ENCODE measurements at places on chromosomes 3 and 15.
A peak's percentile ranks its signal among the peaks of the same experiment; 100 is the strongest.

GRCh38 chr3:41507336-41508062, 308.2 kb downstream of the CTNNB1 start:
- DNase-seq, result no peak

DNA sequence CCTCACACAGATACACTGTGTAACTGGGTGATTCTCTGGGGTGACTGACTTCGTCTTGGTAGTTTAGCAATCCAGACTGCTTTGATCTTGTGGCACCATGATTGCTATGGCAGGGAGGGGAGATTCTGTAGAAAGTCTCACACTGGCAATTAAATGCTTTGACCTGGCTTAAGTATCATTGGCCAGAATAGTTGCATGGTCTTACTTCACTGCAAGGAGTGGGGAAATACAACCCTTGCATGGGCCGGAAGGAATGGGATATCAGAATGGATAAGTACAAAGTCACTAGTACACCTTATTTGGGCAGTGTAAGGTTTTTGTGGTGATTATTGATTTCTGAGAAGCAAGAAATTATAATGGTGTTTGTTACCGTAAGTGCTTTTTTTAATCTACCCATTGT, 153.8 kb downstream of the UBE2E2 start:
- DNase-seq, result no peak

DNA sequence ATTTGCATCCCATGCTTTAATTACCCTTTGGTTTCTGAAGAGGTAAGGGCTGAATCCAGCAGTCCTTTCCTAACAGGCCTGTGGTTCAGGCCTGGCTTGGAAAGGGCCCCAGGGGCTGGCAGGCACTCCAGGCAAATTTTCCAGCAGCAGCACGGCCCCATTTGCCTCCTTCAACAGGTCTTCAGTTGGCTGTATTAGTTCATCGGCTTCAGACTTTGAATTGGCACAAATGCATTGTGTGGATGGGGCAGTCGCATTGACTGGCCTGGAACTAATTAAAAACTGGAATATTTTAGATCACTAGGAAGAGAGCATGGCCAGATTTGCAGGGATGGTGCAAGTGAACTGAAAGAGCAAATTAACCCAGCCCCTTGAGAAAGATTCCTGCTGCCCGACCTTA, 207.8 kb upstream of the MCTP2 start:
- no peak for DNase-seq

- DNase-seq, result no peak
These were observed 173.2 kb downstream of the THSD4 start for GRCh38 chr15:71288348-71288955.

GRCh38 chr15:73569361-73569760, 63.8 kb downstream of the NPTN start:
- DNase-seq, result no peak

DNA sequence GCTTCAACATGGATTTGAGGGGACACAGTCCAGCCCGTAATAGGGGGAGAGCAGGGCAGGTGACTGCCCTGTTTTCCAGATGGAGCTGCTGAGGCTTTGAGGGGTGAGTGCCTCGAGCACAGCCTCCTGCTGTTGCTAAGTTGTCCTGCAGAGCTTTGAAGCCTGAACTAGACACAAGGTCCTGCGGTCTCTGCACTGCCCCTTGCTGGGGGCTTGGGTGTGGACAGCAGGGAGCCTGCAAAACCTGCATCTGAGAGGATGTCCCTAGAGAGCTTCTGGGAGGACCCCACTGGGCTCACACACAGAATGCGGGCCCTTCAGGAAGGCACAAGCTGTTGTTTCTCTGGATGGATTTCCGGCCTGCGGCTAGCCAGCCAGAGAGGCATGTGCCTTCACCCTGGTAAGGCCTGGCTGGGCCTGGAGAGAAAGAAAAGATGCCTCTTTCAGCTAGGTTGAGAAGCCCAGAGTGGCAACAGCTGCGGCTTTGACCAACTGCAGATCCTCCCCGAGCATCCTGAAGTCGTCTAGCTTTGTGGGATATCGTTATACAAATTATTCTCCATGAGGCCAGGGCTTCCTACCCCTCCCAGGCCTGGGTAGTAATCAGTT, 226.2 kb downstream of the SLCO3A1 start:
- no peak for DNase-seq

GRCh38 chr3:185729337-185730055, 95.3 kb downstream of the IGF2BP2 start:
- DNase-seq, result no peak

- DNase-seq, result no peak
These were observed 22.6 kb upstream of the NEK10 start for GRCh38 chr3:27391796-27392195.

- no peak for DNase-seq
These were observed 50.7 kb upstream of the IGF1R start for GRCh38 chr15:98597666-98598065.

- DNase-seq, result no peak
These were observed 171.9 kb downstream of the SYNPR start for GRCh38 chr3:63450023-63450422.

- DNase-seq, result no peak
These were observed 516.6 kb downstream of the CADM2 start for GRCh38 chr3:85475346-85475745.

DNA sequence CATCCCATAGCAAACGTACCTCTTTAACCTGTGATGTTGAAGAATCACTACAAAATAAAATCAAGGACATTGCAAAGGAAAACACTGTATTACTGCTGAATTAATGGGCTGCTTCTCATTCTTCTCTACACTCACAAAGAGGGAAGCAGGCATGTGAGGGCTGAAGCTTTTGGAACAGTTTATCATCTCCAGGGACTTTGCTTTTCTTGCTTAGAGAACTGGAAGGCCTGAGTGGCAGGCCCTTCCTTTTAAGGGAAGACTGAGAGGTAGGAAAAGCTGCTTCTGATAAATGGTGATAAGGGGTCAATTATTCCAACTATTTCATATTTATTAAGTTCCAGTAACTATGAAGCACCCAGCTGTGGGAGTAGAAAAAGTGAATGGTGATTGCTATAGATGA, 649.6 kb downstream of the NTRK3 start:
- no peak for DNase-seq

GRCh38 chr15:68821841-68822381, 1.2 kb upstream of the ANP32A start:
- no peak for DNase-seq

GRCh38 chr3:165624761-165625160, 212.5 kb downstream of the BCHE start:
- no peak for DNase-seq

- no peak for DNase-seq
These were observed 50.7 kb downstream of the TRA2B start for GRCh38 chr3:185887066-185887465.

DNA sequence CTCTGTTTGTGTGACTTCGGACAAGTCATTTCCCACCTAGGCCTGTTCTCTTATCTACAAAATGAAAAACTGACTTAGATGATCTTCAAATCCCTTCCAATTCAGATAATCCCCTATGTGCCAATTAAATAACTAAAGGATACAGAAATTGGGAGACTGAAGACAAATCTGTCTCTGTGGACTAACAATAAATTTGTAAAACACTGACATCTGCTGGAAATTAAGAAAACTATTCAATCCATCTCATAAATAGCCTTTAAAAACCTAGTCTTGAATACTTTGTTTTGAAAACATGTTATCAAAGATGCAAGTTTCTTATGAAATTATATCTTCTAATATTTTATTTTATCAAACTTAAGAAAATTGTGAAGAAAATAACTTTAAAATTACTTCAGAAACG, 38.3 kb downstream of the MTHFS start:
- no peak for DNase-seq

DNA sequence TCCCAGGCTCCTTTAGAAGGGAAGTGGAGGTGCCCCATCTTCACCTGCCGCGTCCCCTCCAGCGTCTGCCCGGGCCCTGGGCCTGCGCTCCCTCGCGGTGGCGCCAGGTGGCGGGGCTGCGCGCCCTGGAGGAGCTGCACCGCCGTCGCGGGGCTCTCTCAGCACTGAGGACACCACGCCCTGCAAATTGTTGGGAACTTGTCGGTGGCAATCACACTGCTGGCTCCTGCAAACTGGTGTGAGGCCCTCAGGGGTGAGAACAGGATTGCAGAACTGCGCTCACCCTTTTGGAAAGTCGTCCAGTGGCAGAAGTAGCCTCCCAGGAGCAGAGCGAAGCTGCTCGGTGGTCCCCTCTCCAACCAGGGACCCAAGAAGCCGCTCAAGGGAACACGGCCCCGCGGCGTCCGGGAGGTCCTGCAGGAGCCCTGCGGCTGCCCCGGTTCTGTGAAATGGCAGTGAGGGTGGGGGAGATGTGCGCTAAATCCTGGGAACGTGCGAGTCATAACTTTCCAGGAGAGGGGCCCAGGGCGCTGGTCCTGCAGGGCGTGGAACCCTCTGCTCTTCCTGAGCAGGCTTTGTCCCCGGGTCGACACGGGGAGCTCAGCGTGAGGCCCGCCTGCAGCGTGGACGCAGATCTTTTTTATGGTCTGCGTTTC, 995 bp upstream of the LRRK1 start:
- peak; percentile 27 for DNase-seq

DNA sequence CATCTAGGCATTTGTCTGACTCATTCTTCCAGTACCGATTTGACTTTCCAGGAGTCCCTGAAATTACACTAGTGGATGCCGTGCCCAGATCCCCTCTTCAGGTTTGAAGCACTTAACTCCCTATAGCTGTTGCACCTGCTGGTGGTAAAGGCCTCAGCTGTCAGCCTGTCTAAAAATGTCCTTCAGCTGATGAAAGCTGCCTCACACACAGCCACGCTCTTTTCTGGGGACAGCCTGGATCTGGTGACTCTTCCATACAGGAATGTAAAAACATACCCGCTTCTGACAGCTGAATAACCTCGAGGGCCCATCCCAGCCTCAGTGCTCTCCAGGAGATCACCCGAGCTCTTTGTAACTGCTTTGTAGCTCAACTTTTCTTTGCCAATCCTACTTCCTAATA, 534.1 kb upstream of the GRM7 start:
- DNase-seq, result no peak

DNA sequence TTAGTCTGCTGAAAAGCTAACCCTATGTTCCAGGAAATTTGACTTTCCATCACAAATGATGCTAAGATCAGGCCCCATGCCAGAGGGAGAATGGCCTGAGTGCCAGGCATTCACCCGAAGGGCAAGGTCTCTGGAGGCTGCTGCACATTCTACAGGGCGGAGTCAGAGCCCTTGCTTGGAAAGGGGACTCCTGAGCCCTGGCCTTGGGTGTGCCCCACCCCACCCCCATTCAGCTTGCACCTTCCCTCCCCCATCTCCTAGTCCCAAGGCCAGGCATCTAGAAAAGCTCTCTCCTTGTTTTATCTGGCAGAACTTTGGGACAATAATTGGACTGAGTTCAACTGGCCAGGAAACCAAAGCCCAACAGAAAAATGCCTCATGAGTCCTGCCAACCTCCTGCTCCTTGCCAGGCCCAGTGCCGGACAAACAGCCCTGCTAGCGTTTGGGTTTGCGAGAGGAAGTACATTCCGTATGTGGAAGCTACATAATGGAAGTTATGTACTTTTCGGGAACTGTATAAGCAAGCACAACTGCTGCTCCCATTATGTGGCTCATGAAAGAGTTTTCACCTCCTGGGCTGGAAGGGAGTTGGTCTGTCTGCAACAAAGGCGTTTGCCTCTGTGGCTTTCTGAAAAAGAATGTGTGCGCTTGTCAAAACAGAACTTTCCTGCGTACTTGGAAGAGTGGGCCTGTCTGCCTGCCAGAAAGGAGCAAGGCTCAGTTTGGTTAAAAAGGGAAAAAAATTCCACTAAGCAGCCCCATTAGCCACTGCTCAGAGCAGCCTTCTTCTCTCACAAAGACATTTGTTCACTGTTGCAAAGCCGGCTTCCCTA, 321.5 kb upstream of the CTNNB1 start:
- no peak for DNase-seq

GRCh38 chr3:33103480-33103879, 6.5 kb upstream of the GLB1 start:
- DNase-seq, result no peak

DNA sequence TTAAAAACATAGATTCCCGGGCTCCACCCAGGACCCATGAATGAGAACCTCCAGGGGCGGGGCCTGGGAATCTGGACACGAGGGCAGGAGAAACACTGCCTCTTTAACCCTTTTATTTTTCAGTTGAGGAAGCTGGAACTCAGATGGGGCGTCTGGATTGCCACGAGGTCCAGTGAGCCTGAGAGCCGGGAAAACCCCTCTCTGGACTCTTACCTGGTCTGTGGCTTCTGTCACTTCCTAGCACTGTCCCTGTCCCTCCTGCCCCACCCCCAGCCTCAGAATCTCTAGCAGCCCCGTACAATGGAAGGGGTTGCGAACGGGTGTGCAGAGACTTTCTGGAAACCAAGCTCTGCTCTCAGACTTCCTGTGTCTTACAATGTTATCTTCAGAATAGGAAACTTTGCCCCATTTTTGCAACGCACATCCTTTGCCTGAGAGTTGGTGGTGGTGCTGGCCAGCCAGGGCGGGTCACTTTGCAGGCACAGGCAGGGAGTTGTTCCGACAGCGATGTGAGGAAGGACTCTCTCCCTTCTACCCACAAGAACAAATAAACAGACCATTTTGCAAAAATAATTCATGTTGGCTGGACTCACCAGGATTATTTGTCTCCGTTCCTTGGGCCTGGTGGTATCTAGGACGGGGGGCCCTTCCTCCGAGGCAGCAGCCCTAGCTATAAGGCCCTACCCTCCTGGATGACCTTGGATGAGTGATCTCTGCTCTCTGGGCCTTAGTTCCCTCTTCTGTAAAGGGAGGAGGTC, 59.1 kb downstream of the SMAD6 start:
- DNase-seq, result no peak

- no peak for DNase-seq
These were observed 96.6 kb downstream of the LRRC3B start for GRCh38 chr3:26719134-26719533.

- no peak for DNase-seq
These were observed 35.0 kb upstream of the VGLL3 start for GRCh38 chr3:87025661-87026645.

DNA sequence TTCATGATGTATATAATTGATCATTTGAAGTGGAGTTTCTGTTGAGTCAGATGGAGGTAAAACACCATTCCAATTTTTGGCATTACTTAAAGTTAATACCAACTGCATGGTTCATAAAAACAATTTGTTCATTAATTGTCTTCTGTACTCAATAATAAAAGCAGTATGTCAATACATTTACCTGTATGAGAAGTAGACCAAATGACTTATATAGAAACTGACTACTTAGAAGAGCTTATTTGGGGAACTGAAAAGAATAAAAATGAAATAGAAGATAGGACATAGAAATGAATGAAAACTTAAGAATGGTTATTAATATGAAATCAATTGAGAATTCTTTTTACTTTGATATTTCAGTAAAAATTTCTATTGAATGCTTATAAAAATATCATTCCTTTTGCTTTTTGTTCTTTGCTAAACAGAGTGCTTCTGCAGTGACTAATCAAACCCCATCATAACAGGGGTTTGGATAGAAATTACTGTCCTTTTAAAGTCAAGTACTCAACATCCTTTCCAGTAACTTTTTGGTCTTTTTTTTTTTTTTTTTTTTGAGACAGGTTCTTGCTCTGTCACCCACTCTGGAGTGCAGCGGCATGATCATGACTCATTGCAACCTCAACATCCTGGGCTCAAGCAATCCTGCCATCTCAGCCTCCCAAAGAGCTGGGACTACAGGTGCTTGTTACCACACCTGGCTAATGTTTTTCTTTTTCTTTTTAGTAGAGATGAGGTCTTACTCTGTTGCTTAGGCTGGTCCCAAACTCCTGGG, 6.5 kb upstream of the CRYBG3 start:
- no peak for DNase-seq

Measured in stimulated activated CD8-positive, alpha-beta memory T cell treated with anti-CD3 and anti-CD28 coated beads, Interleukin-4, amount 100 ng/mL, for 1 hour (primary cell).